Activated CD4-positive, CD25-positive, alpha-beta regulatory T cell (primary cell): ENCODE measurements at places on chromosomes 16 and 17.

- DNase-seq = no peak
Observed at GRCh38 chr16:29911676-29912010, 11.4 kb downstream of the ASPHD1 start.

DNA sequence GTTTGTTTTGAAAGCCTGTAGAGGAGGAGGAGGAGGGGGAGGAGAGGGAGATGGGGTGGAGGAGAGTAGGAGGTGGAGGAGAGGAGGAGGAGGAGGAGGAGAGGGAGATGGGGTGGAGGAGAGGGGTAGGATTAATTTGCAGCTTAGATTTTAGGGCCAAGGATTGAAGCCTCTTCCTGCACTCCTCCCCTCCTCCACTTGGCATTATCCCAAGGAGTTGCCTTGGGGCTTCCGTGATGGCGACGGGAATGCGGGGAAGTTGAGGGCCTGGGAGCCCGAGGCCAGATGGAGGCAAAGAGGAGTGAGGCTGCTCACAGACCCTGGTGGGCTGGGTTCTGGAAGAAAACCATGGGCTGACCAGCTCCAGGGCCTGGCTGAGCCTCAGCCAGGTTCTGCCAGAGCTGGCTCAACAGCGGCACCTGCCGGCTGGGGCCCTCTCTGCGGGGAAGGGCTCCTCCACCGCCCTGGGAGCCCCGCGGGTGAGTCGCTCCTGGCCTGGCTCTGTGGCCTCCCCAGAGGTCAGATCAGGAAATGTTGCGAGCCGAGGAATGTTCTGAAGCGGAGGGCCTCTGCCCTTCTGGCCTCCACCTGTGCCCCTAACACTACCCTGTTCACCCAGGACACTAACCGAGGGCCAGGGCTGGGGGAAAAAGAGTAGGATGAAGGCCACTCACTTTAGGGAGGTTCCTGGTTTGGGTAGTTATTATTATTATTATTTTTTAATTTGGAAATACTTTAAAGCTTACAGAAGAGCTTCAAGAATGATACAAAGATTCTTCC, 23.9 kb upstream of the FMNL1 start:
- peak; percentile 76 for DNase-seq

DNA sequence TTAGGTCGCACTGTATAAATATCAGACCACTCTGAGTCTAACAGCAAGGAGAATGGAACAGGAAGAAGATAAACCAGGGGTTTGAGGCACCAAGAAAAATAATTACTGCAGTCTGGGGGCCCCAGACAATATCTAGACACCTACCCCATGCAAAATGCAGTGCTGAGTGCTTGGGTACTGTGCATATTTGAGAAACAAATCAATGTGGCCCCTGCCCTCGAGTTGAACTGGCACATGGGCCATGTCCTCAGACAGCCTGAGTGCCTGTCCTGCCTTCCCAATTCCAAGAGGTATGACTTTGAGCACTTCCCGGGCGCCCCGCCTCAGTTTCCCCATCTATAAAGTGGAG, 6.2 kb upstream of the CIITA start:
- no peak for DNase-seq

DNA sequence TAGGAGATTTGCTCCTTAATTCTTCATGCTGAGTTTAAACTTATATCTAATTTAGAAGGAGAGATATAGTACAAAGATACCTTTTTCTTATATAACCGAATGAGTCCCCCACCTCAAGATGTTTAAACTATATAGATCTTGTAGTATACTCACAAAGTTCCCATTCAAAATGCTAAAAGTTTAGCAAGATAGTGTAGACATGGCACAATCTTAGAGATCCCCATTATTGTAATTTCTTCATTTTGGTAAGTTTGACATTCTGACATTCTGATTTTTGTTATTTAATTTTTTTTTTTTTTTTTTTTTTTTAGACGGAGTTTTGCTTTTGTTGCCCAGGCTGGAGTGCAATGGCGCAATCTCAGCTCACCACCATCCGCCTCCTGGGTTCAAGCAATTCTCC, 22.8 kb downstream of the SNTB2 start:
- no peak for DNase-seq

DNA sequence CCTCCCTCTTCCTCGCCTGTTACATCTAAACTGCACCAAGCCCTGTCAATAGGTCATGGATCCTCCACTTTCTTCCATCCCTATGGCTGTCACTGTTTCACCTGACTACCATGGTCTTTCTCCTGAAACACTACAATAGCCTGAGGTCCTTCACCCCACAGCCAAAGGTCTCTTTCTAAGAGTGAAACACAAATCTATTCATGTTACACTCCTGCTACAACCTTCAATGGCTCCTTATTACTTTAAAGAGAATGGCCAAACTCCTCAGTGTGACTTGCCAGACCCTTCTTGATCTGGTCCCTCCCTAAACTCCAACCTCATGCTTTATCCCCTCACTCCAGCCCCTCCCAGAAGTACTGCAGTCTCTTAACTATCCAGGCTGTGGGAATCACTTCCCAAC, 618 bp upstream of the PIK3R6 start:
- no peak for DNase-seq
